ENCODE measurements at places on chromosomes 2 and 18.
A peak's percentile ranks its signal among the peaks of the same experiment; 100 is the strongest.

DNA sequence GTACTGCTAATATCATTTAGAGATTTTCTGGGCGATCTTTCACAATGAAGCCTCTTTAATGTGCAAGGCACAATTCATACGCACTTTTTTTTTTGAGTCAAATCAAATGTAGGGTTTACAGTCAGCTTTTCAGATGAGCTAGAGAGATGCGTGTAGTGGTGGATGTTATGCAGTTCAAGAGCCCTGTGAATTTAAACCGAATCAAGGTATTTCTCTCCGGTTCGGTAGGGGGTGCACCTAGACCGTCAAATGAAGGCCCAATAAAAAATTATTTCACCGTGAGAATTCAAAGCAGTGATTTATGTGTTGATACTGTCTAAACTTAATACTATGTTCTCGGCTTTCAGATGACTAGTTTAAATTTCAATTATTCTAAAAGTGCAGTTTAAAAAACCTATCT, 1.1 kb downstream of the PTH2R start:
- DNase-seq = peak; percentile 41

DNA sequence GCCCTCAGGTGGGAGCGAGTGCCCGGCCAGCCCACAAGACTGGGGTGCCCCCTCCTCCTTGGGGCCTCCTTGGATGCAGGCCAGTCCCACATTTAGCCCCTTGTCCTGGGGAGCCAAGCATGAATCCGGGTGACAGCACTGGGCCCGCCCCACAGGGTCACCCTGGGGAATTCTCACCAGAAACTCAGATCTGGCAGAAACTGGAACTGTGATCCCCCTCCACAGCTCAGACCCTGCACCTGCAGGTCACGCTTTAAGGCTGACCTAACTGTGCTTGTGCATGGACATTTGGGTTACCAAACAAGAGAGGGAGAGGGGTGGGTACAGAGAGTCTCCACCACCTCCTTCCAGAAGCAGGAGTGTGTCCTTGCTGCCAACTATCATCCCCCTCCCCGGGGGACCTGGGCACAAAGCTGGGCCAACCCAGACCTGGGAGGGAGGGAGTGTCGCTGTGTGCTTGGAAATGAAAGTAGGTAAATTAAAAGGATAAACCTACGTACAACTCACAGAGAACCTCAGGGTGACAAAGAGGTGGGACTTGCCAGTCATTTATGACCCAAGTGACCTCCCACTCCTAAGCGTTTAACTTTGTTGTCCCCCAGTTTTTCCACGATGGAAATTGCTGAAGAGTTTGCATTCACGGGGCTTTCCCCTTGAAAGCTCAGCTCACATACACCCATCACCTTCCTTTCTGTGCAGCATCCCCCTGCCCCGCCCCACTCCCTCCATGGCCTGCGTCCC, 9.1 kb downstream of the ITM2C start:
- no peak for DNase-seq

DNA sequence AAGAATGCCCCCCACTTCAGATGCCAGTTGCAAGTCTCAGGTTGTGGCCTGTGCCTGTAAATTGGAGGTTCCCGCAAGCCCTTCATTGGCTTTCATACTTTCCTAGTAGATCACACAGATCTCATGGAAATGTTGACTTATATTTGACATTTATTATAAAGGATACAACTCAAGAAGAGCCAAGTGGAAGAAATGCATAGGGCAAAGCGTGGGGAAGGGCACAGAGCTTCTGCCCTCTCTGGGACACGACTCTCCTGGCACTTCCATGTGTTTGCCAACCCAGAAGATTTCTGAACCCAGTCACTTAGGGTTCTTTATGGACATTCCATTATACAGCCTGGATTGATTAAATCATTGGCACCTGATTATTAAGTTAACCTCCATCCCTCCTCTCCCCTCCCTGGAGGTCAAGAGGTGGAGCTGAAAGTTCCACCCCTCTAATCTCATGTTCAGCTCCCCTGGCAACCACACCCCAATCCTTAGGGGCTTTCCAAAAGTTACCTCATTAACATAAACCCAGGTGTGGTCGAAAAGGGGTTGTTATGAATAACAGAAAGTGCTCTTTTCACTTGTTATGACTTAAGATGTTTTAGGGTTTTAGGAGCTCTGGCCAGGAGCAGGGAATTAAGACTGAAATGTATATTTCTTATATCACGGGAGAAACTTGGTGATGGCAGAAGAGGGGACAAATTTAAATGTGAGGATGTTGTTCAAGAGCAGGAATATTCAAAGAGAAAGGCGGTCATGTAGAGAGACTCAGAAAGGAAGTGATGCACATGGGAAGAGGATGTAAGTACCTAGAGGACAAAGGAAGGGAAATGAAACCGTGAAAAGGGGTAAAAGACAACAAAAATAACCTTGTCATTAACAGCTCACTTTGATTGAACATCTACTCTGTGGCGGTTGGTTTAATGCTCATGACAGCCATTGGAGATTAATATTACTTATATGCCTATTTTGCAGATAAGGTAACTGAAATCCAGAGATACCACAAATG, 31.8 kb downstream of the SP100 start:
- no peak for DNase-seq

GRCh38 chr2:7660816-7661215, 743.6 kb downstream of the RNF144A start:
- peak; percentile 26 for DNase-seq

GRCh38 chr2:72150157-72150860, 2.6 kb upstream of the CYP26B1 start:
- DNase-seq = peak; percentile 55

- DNase-seq = no peak
These were observed 147.0 kb upstream of the LHCGR start for GRCh38 chr2:48902521-48902920.

DNA sequence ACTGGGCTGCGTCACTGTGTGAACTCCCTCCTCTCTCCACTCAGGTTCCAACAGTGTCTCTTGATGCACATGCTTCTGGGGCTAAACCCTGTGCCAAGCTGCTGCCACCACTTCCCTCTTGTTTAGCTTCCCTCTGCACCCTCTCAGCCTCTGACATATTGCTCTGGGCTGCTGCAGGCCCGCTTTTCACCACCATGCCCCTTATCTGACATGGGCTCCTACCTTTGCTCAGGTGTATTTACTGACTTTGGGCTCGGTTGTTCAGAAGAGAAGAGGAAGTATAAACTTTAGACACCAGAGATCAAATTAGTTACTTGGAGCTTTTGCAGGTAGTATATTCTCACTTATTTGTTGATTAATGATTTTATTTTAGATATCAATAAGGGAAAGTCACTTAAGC, 77.6 kb downstream of the WDR7 start:
- DNase-seq = no peak

DNA sequence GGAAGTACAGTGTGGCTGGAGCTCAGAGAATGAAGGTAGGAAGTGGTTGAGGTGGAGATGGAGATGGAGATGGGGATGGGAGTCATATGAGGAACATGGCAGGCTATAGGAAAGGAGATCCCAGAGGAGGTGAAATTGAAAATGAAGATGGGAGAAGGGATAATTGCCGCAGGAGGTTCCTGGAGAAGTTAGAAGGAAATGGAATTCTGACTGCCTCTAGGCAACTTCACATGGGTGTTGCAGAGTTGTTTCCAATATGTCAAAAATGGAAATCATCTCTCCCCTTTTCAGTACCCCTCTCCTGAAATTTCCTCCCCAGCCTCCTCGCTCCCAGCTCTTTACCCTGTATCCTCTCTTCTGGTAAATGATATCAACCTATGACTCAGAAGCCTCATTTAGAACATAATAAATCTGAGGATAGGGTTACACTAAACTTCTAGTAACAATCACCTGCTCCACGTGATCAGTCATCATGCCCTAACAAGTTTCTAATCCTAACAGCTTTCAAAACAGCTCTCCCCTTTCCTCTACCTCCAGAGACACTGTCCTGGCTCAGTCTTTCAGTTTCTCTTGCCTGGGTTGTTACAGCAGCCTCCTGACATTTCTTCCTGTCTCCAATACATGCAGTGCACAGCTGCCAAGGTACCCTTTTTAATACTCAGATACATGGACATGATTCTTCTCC, 201.9 kb upstream of the RBMS1 start:
- DNase-seq = no peak

DNA sequence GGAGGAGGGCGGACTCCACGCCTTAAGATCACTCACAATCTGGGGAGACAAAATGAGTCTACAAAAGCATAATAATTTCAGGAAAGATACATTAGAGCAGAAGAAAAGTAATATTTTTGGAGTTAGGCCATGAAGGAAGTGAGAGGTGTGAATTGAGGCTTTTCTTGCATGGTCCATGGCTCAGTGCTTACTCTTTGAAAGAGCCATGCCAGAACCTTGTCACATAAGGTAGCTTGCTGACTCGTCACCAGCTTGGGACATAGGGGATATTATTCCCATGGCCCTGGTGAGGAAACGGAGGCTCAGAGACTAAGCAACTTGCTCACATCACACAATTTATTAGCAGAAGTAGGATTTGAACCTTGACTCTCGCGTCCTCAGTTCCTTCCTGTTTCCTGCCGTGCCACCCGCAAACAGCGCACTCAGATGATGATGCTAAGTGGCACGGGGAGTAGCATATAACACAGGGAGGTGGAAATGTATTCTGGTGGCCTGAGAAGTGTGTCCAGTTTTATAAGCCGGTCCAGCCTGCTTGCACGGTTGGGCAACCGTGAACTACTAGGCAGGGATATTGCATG, 312.2 kb upstream of the EPAS1 start:
- DNase-seq = no peak

- DNase-seq = no peak
These were observed 121.9 kb downstream of the TNS1 start for GRCh38 chr2:217880891-217881290.

- DNase-seq = no peak
These were observed 68.9 kb upstream of the CAB39 start for GRCh38 chr2:230643576-230644291.

DNA sequence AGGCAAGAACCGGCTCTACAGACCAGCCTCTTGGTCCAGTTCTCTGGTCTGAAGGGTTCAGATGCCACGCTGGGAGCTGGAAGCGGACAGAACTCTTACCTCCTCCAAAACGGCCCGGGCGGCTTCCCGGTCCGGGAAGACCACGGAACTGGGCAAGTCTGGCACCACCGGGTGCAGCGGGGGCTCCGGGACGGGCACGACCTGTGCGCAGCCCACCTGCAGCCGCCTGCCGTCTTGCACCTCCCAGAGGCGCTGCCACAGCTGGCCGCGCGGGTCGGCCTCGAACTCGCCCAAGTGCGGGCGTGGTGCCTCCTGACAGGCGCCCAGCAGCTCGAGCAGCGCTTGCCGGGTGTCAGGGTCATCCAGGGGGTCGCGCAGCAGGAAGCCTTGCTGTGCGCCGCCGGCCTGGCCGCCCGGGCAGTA, 773 bp downstream of the CMPK2 start:
- DNase-seq = no peak

DNA sequence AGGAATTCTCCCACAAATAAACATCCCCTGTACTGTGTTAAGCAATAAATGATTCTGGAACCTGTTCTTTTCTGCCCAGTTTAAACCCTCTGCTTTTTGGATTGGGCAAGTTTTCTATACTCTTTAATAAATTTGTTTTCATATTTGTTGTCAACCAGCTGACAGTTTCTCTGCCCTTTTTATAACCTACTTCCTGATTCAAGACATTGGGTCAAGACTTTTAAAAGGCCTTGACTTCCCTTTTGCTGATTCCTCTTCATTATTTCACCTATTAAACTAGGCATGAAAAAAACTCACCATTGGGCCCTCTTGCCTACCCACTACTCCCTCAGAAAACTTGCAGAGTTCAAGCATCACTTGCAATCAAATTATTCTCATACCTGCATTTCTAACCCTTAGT, 459.5 kb downstream of the ARHGAP15 start:
- no peak for DNase-seq

DNA sequence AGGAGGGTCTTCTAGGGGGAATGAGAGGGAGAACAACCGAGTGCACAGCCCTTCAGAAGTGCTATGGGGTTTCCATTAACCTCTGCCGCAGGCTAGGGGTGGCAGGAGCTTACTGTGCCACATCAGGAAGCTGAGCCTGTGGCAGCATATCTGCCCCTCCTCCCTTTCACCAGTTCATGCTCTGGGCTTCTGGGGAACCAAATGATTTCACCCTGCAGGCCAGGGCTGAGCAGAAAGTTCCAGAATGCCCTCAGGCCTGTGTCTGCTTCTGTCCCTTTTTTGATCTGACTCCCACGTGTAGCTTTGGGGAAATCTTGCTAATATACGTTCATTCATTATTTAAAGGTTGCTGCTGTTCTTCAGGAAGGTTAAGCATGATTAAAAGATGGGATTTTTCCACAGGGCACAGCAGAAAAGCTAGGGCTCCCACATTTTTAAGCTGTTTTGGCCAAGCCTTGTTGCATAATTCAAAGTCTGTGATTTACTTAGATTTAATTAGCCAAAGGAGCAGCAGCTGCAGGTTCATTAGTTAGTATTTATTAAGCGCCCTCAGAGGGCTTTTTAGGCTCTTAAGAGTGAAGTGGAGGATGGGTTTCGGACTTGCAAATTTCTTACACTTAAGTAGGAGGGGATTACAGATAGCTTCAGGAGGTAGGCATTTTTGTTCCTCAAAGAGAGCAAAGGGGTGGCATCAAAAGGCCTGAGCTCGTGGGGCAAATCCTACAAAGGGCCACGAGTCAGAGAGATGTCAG, 10.2 kb downstream of the TMEM247 start:
- DNase-seq = no peak

DNA sequence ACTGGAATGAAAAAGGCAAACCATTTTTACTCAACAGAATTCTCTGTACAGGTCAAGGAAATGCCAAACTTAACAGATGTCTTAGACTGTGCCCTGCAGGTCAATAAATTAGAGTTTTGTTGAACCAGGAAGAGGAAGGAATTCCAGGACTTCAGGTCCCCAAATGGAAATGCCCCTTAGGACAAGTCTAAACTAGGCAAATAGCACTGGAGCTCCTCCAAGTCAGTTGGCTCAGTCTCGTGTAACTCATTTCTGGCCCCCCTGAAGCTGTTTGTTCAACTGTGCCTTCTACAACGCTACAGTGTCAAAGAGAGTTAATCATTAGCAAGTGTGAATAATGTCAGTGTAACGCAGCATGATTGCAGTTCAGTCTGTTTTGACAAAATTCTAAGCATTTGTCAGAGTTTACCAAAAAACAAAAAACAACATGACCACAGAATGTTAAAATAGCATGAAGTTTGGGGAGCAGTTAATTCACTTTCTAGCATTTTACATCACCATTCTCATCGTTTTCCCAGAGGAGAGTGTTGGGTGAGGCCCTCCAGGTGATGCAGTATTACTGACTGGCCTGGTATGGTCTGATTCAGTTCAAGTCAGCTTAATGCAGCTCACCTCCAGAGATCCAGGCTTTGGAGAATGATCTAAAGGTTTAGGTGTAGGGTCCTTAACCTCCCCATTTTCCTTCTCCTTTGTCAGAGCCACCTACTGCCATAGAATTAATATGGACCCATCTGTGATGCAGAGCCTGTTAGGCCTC, 108.1 kb downstream of the AQP4 start:
- DNase-seq = no peak

- DNase-seq = peak; percentile 21
These were observed 132.0 kb upstream of the CCDC195 start for GRCh38 chr2:224847961-224848850.

- DNase-seq = no peak
These were observed 183.2 kb downstream of the DLGAP1 start for GRCh38 chr18:4271952-4272351.

- no peak for DNase-seq
These were observed 327.1 kb downstream of the GALNT13 start for GRCh38 chr2:154198866-154199265.
